ENCODE measurements at places on chromosomes 12 and 14.

- no peak for DNase-seq
These were observed 27.4 kb downstream of the SLC41A2 start for GRCh38 chr12:104930388-104931326.

GRCh38 chr12:115404761-115405470, 720.9 kb upstream of the TBX3 start:
- no peak for DNase-seq

- DNase-seq: no peak
These were observed 343.4 kb downstream of the MED13L start for GRCh38 chr12:115934046-115934445.

- DNase-seq: no peak
These were observed 274.0 kb upstream of the KITLG start for GRCh38 chr12:88854260-88854659.

- DNase-seq: no peak
These were observed 74.9 kb downstream of the DIO2 start for GRCh38 chr14:80136358-80136757.

DNA sequence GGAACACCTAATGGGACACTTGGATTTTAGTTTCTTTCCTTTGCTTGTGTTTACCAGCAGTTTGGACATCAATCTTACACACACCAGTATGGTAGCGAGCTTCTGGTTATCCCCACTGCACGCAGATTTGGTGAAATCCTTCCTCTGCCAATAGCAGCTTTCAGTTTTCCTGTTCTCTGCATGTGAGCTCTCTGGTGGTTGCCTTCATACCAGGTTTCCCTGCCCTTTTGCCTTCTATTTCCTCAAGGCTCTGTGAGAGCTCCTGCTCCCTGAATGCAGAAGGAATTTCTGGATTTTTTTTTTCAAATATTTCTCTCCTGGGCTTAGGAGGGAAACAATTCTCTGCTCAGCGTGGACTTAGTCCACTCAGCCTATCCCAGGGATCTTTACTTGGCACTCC, 93.0 kb upstream of the CCDC91 start:
- DNase-seq: no peak

DNA sequence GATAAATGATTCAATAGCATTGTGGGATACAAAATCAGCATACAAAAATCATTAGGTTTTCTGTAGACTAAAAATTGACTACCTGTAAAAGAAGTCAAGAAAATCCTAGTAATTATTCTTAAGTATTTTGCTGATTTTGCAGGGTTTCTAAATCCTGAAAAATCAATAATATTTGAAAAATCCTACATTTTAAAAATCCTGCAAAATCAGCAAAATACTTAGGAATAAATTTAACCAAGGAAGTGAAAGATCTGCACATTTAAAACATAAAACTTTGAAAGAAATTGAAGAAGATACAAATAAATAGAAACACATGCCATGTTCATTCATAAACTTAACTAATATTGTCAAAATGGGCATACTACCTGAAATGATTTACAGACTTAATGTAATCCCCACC, 517.7 kb downstream of the RERGL start:
- DNase-seq: no peak

DNA sequence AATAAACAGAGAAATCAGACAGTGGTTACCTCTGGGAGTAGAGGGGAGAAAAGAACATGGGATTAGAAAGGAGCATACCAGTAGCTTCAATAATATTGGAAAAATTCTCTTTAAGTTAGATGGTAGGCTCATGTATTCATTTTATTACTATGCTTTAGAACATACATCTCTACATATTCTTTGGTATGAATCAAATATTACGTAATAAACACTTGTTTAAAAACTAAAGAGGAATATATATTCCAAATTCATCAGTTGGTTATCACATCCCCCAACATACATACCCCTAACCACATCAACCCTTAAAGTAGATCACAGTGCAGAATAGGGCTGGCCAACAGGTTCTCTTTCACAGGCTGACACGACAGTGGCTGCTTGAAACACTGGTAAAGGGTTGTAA, 5.6 kb downstream of the RPAP3 start:
- no peak for DNase-seq

DNA sequence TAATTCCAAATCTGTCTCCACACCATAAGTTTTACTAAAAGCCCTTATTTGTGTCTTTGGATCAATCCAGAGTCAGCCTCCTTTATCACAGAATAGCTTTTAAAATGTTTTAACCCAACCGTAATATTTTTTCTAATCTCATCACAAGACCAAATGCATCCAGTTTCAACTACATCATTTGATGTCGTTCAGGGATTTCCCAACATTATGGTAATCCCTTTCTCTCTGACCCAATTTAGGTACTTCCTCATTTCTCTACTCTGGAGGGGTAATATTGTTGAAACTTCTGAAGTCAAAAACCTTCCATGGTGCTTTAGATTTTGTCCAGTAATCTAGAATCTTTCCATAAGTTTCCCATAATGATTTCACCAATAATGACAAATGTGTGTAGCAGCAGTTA, 596.8 kb downstream of the SOX5 start:
- no peak for DNase-seq

DNA sequence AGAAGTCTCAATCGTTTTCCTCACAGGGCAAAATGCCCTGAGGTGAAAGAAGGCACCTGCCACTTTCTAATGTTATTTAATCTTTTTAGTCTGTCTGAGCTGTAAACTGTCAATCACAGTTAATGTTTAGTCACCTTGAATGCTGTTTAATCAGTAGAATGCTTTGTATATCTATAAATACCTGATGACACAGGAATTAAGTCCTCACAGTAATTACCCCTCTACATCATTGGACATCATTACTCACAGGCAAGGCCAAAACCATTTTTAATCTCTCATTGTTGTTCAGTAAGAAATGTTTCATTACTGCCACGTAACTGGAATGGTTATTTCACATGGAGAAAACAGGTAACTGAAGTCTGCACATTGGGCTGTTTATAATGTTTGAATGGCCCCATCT, 178.8 kb downstream of the EXOC5 start:
- DNase-seq: no peak

DNA sequence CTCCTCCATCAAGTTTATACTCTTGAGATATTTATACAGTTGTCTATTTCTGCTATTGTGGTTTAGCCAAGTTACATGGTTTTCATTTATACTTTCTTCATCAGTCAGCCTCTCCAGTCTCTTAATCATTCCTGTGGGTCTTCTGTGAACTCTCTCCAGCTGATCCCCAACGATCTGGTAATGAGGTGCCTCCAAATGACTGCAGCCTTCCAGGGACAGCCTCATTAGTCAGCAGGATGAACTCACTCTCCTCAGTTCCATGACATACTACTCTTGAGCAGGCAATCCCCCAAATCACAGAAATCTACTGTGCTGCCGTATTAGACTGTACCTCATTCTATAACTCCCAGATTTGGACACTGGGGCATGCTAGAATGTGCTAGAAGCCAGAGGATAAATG, 15.3 kb downstream of the AREL1 start:
- no peak for DNase-seq

GRCh38 chr12:52539083-52539820, 13.7 kb downstream of the KRT71 start:
- no peak for DNase-seq

- DNase-seq: no peak
These were observed 38.7 kb downstream of the P2RX4 start for GRCh38 chr12:121248622-121249021.

DNA sequence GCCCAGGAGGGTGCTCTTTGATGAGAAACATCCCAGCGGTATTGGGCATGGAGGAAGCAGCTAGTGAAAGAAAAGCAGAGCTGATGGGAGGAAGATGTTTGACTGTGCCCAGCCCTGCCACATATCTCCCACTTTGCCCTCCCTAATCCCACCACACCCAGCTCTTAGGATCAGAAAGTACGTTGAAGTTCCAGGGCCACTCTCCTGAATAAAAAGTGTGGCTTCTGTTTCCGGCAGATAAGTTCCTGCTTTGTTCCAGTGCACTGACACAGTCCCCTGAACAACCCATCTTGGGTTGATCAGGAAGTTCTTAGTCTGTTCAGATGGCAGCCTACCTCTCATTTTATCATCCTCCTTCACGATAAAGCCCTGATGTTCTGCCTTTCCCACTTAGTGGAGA, 16.5 kb downstream of the TPCN1 start:
- DNase-seq: no peak

DNA sequence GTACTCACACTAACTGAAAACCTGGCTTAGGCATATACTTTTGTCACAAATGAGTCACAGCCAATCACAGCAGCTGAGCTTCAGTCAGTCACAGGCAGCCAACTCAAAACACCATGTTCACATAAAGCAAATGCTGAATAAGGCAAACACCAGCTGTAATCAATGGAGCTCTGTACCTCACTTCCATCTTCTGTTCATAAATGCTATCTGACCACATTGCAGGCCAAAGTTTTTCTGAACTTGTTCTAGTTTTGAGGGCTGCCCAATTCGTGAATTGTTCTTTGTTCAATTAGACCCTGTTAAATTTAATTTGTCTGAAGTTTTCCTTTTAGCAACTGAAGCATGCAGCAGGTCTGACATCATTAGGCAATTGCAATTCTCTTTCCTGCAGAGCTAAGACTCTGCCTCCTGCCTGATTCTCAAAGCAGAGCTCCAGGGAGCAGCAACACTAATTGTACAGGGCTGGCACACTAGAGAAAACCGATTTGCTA, 129.9 kb downstream of the WIF1 start:
- DNase-seq: no peak

DNA sequence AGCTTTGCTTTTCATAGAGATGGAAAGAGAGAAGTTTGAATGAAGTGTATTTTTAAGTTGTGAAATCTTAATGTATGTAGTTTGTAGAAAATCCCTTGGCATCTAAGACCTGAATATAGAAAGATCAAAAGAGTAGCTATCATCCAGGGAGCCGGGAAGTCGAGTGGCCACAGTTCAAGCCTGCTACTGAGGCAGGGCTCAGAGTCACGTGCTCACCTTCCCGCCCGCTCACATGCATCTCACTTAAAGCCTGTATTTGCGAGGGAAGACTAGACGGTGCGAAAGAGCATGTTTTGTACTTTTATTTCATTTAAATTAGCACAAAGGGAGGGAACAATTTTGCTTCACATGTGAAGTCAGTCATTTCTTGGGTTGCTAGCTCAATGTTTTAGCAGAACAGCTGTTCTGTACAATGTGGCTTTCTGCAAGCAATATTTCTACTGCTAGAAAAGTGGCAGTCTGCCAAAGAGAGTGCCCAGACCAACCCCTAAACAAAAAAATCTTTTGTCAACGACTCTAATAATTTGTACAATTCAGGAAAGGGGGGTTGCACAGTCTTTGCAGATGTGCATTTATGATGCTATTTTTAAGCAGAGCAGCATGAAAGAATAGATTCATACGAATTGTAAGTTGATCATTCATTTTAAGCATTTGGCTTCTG, 290.7 kb downstream of the NPAS3 start:
- no peak for DNase-seq

All from CD8-positive, alpha-beta T cell (primary cell).